ENCODE measurements at places on chromosomes 2 and 18.

GRCh38 chr18:75202696-75203365 is 6.1 kb downstream of the PTGR3 start:
- no peak for DNase-seq

DNA sequence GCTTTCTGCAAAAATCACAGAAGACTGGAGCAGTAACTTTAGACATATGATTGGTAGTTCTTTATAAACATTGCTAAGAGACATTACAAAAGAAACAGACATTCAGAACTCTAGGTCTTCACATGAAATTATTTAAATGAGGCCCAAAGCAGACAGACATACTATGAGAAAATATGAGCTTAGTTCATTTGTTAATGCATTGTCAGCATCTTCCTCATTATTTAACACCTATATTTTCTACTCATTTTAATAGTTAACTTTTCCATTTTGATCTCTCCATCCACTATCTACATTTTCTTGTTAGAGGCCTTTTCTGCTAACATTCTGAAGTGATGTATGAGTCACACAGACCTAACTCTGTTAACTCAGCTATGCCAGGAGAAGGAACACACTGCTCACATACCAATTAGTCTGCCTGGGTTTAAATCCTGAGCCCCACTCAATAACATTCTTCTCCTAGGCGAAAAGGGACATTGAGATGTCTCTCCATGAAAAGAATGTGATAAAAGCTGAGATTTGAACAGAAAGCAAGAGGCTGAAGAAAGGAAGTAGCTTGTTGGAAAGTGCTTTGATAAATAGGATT is 400.3 kb upstream of the PKDCC start:
- no peak for DNase-seq

DNA sequence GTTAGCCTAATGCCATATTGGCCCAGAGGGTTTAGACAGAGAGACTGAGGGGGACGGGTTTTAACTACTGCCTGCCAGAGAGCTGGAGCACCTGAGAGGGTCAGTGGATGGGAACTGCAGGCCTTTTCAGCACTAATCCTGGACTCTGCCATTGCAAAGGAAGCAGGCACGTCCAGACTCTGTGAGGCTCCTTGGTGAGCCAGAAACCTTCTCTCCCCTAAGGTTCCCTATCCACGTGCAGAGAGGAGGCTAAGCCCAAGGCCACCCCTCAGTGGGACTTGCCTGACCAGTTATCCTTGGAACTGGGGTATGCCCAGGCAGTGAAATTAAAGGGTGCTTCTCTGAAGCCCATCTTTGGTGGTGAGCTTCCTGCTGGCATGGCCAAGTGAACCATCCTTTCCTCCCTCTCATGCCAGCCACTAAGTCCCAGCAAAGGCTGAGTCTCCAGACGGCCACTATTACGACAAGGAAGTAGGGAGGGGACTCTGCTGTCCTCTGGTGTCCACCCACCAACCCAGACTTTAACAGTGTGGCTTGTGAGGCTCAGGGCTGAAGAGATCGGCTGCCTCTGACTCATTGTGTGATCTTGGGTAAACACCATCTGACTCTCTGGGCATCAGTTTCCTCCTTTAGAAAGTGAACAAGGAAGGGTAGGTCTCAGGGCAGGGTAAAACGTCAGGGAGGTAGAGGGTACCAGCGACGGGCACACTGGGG is 3.9 kb upstream of the MLPH start:
- DNase-seq = no peak

- DNase-seq = no peak
Observed at GRCh38 chr18:4207383-4207985, 247.6 kb downstream of the DLGAP1 start.

- no peak for DNase-seq
Observed at GRCh38 chr2:73368781-73369180, 16.9 kb upstream of the ALMS1 start.

DNA sequence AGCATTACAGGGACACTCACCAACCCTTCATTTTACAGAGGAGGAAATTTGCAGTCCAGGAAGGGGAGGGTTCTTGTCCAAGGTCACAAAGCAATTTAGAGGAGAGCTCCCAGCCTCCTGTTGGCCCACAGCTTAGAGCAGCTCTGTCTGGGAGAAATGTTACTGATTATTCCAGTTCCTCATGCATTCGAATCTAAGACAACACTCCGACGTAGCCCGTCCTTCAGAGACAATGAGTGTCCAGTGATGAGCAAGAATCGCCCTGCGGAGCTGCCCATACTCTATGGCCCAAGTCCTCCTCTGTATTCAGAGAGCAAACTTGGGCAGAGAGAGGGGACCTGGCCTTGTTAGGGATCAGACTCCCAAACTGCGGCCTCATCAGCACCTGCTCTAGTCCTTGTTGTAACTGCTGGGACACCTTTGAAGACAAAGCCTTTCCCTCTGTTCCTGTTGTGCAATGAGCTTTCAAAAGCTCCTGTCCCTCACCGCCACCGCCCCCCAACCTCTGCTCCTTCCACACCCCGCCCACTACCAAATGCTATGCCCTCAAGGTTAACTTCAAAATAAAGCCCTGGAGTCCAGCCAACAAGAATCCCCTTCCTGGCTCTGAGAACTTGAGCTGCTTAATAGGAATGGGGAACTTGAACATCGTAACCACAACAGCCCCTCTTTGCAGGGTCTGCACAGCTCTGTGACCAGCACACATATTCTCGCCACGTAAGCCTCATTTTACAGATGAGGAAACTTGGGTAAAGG is 234.8 kb upstream of the SMAD2 start:
- no peak for DNase-seq

- no peak for DNase-seq
Observed at GRCh38 chr2:35973132-35973736, 382.3 kb upstream of the CRIM1 start.

GRCh38 chr2:144382849-144383248 is 137.1 kb downstream of the ZEB2 start:
- no peak for DNase-seq

GRCh38 chr2:11466307-11467128 is 557 bp upstream of the E2F6 start:
- no peak for DNase-seq

- DNase-seq = no peak
Observed at GRCh38 chr2:58042486-58042970, 4.1 kb upstream of the VRK2 start.

DNA sequence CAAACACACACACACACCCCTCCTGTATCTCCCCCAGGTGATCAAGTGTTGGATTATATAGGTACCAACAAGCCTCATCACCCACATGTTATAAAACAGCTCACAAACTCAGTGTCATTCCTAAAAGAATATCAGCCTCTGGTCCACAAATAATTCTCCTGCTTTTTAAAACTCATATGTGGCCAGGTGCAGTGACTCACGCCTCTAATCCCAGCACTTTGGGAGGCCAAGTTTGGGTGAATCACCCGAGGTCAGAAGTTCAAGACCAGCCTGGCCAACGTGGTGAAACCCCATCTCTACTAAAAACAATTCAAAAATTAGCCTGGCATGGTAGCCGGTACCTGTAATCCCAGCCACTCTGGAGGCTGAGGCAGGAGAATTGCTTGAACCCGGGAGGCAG is 87.8 kb downstream of the LRATD1 start:
- DNase-seq = no peak

DNA sequence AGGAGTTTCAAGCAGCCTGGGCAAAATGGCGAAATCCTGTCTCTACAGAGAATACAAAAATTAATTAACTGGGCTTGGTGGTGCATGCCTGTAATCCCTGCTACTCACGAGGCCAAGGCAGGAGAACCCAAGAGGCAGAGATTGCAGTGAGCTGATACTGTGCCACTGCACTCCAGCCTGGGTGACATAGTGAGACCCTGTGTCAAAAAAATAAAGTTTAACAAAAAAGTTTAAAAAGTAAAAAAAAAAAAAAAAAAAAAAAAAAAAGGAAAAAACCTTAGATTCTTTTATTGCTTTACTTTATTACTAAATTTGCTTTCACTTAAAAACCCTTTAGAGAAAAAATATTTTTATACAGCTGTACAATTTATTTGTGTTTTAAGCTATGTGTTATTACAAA is 10.7 kb downstream of the CREB1 start:
- DNase-seq = no peak

- no peak for DNase-seq
Observed at GRCh38 chr2:14982790-14983189, 350.3 kb downstream of the LRATD1 start.

DNA sequence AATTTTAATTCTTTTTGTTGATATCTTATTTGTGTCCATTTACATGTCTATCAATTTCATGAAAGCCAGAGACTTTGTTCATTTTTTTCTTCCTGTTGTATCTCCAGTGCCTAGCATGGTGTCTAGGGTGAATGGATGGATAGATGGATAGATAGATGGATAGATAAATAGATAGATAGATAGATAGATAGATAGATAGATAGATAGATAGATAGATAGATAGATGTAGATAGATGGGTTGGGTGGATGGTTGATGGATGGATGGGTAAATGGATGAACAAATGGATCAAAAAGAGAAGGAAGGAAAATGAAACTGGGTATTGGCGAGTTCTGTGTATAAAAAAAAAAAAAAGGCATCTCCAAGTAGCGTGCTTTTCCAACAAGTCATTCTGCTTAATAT is 120.5 kb downstream of the FAM124B start:
- no peak for DNase-seq

GRCh38 chr2:213545481-213545880 is 261.2 kb downstream of the SPAG16 start:
- no peak for DNase-seq

GRCh38 chr2:97716695-97717612 is 3.6 kb downstream of the ZAP70 start:
- DNase-seq = no peak

- DNase-seq = no peak
Observed at GRCh38 chr18:44609181-44609941, 71.3 kb upstream of the SETBP1 start.

DNA sequence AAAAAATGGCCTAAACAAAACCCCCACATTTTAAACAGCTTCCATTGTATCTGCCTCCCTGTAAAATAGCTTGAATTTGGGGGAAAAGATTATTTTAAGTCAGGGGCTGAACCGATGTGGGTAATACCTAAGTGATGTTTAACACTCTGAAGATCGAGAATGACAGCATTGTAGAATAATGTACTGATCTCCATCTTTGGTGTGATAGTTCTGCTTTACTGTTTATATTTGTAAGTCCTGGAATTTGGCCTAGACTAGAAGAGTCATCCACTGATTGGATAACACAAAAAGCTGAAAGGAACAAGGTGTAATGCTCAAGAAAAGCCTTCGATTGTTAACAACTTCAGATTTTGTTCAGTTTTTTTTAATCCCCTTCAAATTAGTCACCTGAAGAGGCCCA is 53.8 kb upstream of the CCDC68 start:
- DNase-seq = no peak

DNA sequence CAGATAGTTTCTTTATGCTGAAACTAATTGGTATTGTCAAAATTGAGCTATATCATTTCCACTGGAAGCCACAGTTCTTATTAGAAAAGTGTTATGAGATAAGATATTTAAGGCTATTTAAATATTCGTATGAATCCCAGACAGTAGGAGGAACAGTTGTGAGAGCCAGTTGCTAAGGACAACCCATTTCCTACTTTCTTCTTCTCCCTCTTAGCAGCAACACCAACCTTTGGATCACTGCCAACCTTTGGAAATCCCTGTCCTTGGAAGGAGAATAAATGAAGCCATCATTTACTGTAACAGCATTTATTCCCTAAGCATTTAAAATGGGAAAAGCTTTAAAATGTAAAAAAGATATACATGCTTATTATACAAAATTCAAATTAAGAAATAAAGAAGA is 85.8 kb downstream of the PLCL1 start:
- no peak for DNase-seq

- DNase-seq = no peak
Observed at GRCh38 chr2:37568565-37568964, 102.9 kb downstream of the CDC42EP3 start.

DNA sequence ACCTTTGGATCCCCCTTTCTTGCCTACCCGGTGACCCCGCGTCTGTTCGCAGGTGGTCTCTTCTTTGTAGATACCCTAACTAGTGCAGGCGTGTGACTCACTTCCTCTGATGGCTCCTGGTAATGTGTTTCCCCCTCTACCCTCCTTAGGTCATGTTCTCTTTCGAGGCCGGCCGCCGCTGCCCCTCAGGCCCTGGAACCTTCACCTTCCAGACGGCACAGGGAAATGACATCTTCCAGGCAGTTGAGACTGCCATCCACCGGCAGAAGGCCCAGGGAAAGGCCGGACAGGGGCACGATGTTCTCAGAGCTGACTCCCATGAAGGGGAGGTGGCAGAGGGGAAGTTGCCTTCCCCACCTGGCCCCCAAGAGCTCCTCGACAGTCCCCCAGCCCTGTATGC is 1.6 kb downstream of the DOK1 start:
- DNase-seq = no peak

- no peak for DNase-seq
Observed at GRCh38 chr2:181306785-181307184, 150.4 kb upstream of the ITGA4 start.

GRCh38 chr2:238165288-238165921 is 6.6 kb downstream of the ERFE start:
- DNase-seq = no peak

GRCh38 chr18:5309888-5310470 is 14.5 kb upstream of the ZBTB14 start:
- DNase-seq = no peak

GRCh38 chr2:235097196-235097595 is 145.4 kb downstream of the SH3BP4 start:
- DNase-seq = no peak

- DNase-seq = no peak
Observed at GRCh38 chr2:217641960-217642359, 360.8 kb downstream of the TNS1 start.

DNA sequence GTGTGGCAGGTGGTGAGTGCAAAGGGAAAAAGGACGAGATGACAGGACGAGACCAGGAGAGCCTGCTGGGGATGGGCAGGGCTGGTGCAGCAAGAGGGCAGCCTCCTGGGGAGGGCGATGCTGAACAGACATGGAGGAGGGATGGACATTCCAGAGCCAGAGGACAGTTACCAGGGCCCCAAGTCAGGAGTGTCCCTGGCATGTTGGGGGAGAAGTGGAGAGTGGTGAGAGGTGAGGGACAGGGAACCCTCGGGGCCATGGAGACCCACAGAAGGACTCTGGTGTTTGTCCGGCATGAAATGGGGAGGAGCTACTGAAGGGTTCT is 19.0 kb downstream of the MTERF4 start:
- DNase-seq = no peak

GRCh38 chr2:46495231-46496030 is 16.1 kb downstream of the TMEM247 start:
- DNase-seq = no peak

Measured in T-helper 9 cell (primary cell).